Uterine smooth muscle cell (primary cell): ENCODE measurements at places on chromosomes 3 and 15. TPM values are rescaled to one million over a fixed set of nuclear protein-coding genes. Genes with fewer than 3 reads are reported as not detected.

The LMAN1L gene
- total RNA-seq, result 0.11 TPM in 1 of 2 replicates, not detected in the other

The PPP2R3A gene
- total RNA-seq, result 14.9 and 20.4 TPM in 2 replicates

The TRIM42 gene
- total RNA-seq, result not detected in 2 replicates

The OSBPL10 gene
- 13.7 and 13.9 TPM in 2 replicates for total RNA-seq

The FSIP1 gene
- 1.3 and 1.5 TPM in 2 replicates for total RNA-seq

The HEG1 gene
- total RNA-seq, result 32.6 and 55.2 TPM in 2 replicates

The SLC28A2 gene
- not detected in 2 replicates for total RNA-seq

The SNTN gene
- not detected in 2 replicates for total RNA-seq

The NOP10 gene
- 134 and 210 TPM in 2 replicates for total RNA-seq

The OCA2 gene
- total RNA-seq, result not detected in 2 replicates

The SEMA3G gene
- under 0.01 TPM in 2 replicates for total RNA-seq

The ZMYND10 gene
- total RNA-seq, result 1.2 and 2.3 TPM in 2 replicates

The FOXB1 gene
- under 0.01 TPM in 1 of 2 replicates, not detected in the other for total RNA-seq

The GABRR3 gene
- not detected in 2 replicates for total RNA-seq
